ENCODE measurements at places on chromosomes 1 and 21. TPM values are rescaled to one million over a fixed set of nuclear protein-coding genes. Genes with fewer than 3 reads are reported as not detected.

Gene SCAMP3
- polyA plus RNA-seq, result 55.0 TPM

Gene RRP15
- 4.1 TPM for polyA plus RNA-seq

Gene AGBL4
- 0.24 TPM for polyA plus RNA-seq

Gene RERE
- 21.7 TPM for polyA plus RNA-seq

Gene ERICH3
- polyA plus RNA-seq, result 5.1 TPM

GRCh38 chr1:30721812-30722537 is 1.4 kb downstream of the MATN1 start:
- no peaks in the 10 kb centered on the region for H3K4me1 ChIP-seq
- no peak overlapping the region for H3K27ac ChIP-seq
- H3K27me3 ChIP-seq, result no peaks in the 10 kb centered on the region
- no peak for DNase-seq
- no peak overlapping the region for H3K4me3 ChIP-seq
- no peaks in the 10 kb centered on the region for H3K36me3 ChIP-seq

GRCh38 chr1:202189918-202190715 is 3.5 kb upstream of the LGR6 start:
- H3K4me3 ChIP-seq, result no peak overlapping the region
- no peaks in the 10 kb centered on the region for H3K36me3 ChIP-seq
- DNase-seq, result no peak
- H3K27ac ChIP-seq, result no peak overlapping the region

GRCh38 chr1:97505289-97505688 is 415.5 kb downstream of the DPYD start:
- no peak for DNase-seq
- H3K27me3 ChIP-seq, result no peaks in the 10 kb centered on the region
- no peak overlapping the region for H3K4me3 ChIP-seq
- H3K27ac ChIP-seq, result no peak overlapping the region

DNA sequence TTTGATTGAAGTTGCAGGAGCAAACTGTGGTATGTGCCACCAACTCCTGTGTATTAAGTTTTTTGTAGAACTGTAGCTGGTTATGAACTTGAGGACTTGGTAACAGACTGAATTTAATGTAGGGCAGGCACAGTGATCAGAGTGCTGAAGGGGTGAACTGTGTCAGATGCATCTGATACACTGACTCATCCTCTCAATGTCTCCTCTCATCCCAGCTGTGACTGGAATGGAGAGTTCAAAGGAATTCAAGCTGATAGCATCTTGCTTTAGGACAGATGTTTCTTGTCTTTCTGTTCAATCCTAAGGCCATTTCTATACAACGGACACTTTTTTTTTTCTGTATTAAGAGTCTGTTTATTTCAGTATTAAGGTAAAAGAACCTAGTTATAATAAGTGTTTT is 25.0 kb upstream of the GBP1 start:
- no peak overlapping the region for H3K27ac ChIP-seq
- no peak overlapping the region for H3K4me3 ChIP-seq
- no peaks in the 10 kb centered on the region for H3K27me3 ChIP-seq
- H3K36me3 ChIP-seq, result no peaks in the 10 kb centered on the region
- DNase-seq, result no peak

- DNase-seq, result no peak
- H3K4me1 ChIP-seq, result no peaks in the 10 kb centered on the region
- H3K27me3 ChIP-seq, result no peaks in the 10 kb centered on the region
- no peak overlapping the region for H3K27ac ChIP-seq
These were observed 64.4 kb downstream of the LHX9 start for GRCh38 chr1:197981561-197981960.

GRCh38 chr1:18058206-18058921 is 49.2 kb upstream of the IGSF21 start:
- no peaks in the 10 kb centered on the region for H3K36me3 ChIP-seq
- H3K4me1 ChIP-seq, result no peaks in the 10 kb centered on the region
- H3K27me3 ChIP-seq, result no peaks in the 10 kb centered on the region
- H3K27ac ChIP-seq, result no peak overlapping the region
- DNase-seq, result no peak

DNA sequence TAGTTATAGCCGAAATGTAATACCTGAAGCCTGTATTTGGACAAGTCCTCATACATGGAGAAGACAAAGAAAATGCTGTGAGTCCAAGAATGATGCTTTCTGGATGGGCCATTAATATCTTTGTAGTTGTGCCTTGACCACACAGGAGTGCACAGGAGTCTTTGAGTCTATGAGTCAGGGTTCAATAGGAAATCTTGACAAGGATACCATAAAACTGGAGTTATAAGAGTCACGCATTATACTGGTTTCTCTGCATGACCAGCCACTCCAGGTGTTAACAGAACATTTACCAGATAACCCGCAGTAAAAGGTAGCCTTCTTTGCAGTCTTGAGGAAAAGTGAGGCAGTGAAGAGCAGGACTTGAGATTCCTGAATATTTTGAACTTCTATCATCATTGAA is 464.6 kb upstream of the PKN2 start:
- no peaks in the 10 kb centered on the region for H3K36me3 ChIP-seq
- no peak for DNase-seq
- H3K4me1 ChIP-seq, result no peaks in the 10 kb centered on the region
- H3K27me3 ChIP-seq, result no peaks in the 10 kb centered on the region
- no peak overlapping the region for H3K27ac ChIP-seq
- no peak overlapping the region for H3K4me3 ChIP-seq

GRCh38 chr1:15510611-15511405 is 13.2 kb downstream of the CASP9 start:
- H3K36me3 ChIP-seq, result no peaks in the 10 kb centered on the region
- no peaks in the 10 kb centered on the region for H3K4me1 ChIP-seq
- no peak overlapping the region for H3K27ac ChIP-seq
- H3K27me3 ChIP-seq, result no peaks in the 10 kb centered on the region

DNA sequence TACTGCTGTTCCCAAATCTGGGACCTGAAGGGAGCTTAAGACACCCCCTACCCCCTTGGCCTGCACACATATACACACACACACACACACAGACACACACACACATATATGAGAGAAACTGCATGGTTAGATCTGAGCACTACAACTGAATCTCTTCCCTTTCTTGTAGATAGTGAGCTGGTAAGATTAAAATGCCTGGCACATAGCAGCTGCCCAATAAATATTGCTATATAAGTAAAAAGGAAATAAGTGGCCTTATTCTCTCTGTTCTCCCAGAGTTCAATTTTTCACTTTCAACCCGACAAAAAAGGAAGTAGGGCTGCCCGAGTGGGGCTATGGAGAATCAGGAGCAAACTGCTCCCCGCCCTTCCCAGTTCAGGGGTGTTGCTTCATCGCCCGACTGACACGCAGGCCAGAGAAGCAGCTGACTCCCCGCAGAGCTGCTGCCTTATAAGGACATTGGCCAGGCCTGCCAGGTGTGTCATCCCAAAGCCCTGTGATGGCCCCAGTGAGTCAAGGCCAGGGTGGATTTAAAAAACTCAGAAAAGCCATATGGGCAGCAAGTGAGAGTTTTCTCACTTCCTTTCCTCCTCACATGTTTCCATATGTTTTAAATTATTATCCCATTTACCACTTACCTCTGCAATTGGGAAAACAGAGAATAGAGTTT is 106.5 kb upstream of the SLC44A3 start:
- DNase-seq, result peak; percentile 22
- no peaks in the 10 kb centered on the region for H3K27me3 ChIP-seq
- no peak overlapping the region for H3K4me3 ChIP-seq
- no peaks in the 10 kb centered on the region for H3K4me1 ChIP-seq
- no peaks in the 10 kb centered on the region for H3K36me3 ChIP-seq
